ENCODE measurements at places on chromosomes 6 and 20.
A peak's percentile ranks its signal among the peaks of the same experiment; 100 is the strongest.

DNA sequence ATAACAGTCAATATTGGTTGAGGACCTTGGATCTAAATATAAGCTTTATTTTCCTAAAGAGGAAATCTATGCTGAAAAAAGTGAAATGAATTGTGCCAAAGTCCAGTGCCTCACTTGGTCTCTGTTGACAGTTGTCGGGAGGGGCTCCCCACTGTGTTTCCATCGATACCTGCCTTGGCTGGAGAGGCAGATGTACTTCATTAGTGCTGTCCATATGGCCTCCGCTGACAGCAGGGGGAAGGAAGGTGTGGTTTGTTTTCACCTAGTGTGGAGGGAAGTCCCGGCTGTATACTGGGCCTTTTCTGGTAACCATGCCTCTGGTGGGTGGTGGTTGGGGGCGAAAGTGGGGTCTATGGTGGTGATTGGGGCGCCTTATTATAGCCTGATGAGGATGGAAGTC is 42.7 kb downstream of the CD2AP start:
- H3K36me3 ChIP-seq, result no peaks in the 10 kb centered on the region
- peak overlapping the region; percentile 46 for H3K27ac ChIP-seq
- DNase-seq, result peak; percentile 23
- peaks cover 64% of the 10 kb centered on the region for H3K4me1 ChIP-seq
- no peaks in the 10 kb centered on the region for H3K27me3 ChIP-seq

DNA sequence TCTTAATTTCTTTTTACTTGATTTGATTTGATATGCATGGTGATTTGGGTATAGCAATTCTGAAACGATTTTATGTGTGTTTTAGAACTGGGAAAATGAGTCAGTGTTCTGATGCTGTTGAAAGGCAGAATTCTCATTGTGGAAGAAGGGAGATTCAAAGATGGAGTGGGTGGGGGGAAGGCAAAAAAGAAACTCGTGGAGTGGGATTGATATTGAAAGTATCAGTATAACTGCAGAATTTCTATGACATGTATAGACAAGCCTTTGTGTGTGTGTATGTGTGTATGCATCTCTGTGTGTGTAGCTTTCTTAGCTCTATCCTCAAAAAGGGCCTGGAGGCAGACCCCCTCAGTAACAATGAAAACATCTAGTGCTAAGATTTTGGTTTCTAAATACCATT is 184.3 kb upstream of the OLIG3 start:
- H3K27me3 ChIP-seq, result no peaks in the 10 kb centered on the region
- H3K36me3 ChIP-seq, result no peaks in the 10 kb centered on the region
- H3K27ac ChIP-seq, result no peak overlapping the region

DNA sequence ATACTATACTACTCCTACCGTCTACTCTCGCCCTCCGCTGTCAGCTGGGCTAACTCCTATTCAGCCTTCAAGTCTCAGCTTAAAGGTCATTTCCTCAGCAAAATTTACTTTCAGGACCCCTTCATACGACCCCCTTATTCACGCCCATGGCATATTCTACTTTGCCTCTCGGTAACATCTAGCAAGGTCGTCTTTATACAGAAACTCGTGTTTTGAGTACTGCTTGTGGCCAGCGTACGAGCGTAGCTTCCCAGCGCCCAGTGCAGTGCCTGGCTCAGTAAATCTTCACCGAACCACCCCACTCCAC is 546 bp downstream of the CRNKL1 start:
- peaks cover 2% of the 10 kb centered on the region for H3K4me1 ChIP-seq
- peak overlapping the region; percentile 99 for H3K27ac ChIP-seq
- H3K4me3 ChIP-seq, result peak overlapping the region; percentile 98

DNA sequence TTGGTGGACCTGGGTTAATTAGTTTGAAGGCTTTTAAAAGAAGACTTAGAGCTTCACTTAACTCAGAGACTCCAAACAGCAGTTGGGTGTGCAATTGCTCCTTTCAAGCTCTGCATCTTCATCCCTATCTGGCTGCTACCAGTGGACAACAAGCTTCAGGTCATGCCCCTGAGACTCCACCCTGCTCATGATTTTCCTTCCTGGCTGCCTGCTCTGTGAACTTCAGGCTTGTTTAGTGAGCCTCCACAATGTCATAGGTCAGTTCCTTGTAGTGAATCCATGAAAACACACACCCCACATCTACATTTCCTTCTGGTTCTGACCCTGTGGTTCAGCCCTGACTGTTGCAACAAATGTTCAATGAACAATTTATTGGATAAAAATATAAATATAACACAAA is 61.1 kb upstream of the MARCKS start:
- H3K36me3 ChIP-seq, result no peaks in the 10 kb centered on the region
- no peaks in the 10 kb centered on the region for H3K27me3 ChIP-seq
- H3K4me3 ChIP-seq, result no peak overlapping the region
- DNase-seq, result no peak
- H3K4me1 ChIP-seq, result no peaks in the 10 kb centered on the region
- no peak overlapping the region for H3K27ac ChIP-seq

DNA sequence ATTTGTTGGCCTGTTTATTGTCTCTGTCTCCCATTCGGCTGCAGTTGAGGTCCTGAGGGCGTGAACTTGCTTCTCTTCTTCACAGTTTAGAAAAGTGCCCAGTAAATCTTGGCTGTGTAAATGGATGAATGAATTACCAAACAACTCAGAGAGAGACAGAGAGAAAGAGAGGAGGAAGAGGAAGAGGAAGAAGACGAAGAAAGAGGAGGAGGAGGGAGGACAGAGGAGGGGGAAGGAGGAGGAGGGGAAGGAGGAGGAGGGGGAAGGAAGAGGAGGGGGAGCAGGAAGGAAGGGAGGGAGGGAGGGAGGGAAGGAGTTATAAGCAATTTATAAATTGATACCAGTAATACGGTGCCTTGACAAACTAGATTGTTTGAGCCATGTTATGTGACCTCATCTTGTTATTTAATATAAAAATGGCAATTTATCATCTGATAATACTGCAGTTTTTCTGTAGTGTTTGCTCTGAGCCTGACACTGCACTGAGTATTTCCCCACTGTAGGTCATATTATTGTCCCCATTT is 18.7 kb downstream of the HCK start:
- H3K4me1 ChIP-seq, result peaks cover 9% of the 10 kb centered on the region
- DNase-seq, result no peak
- H3K27me3 ChIP-seq, result no peaks in the 10 kb centered on the region

DNA sequence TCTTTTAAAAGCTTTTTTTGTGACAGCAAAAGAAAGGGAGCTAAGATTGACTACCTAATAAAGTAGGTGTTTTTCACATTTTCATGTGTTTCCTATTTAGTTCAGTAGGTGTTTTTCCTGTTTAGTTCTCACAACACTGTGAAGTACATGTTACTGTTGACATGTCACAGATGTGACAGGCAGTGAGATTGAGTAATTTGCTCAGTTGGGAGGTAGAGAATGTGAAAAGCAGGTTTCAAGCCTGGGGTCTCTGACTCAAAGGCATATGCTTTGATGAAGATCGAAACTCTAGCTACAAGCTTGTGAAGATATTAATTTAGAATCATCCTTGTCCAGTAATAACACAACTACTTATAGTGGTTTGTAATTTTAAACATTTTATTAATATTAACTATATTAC is 43.1 kb downstream of the SLX4IP start:
- no peak overlapping the region for H3K27ac ChIP-seq
- H3K4me1 ChIP-seq, result peaks cover 32% of the 10 kb centered on the region
- no peak overlapping the region for H3K4me3 ChIP-seq

DNA sequence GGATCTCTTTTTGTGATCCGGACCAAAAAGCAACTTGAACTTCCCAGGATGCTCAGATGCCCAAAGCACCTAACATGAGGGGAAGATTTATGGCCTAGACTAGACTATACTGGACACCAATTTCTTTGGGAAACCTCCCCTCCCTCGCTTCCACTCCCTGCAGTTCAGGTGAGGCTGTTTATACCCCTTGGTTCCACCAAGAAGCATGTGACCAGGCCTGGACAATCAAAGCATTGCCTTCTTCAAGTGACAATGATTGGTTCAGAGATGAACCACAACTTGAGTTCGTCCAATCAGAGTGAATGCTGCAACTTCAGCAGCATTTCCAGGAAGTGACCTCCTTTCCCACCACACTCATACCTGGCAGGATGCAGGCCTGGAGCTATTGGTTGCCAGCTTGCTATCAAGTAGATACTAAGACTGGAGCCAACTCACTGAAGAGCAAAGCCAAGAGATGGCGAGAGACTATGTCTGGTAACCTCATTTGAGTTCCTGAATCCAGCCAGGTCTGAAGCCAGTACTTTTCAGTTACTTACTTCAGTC is 45.6 kb upstream of the SLC9A8 start:
- H3K27me3 ChIP-seq, result peaks cover 8% of the 10 kb centered on the region
- peak overlapping the region; percentile 14 for H3K4me3 ChIP-seq
- H3K36me3 ChIP-seq, result peaks cover 18% of the 10 kb centered on the region
- peaks cover 66% of the 10 kb centered on the region for H3K4me1 ChIP-seq

GRCh38 chr6:145067430-145067829 is 667.9 kb downstream of the EPM2A start:
- no peak overlapping the region for H3K27ac ChIP-seq
- no peak overlapping the region for H3K4me3 ChIP-seq
- no peaks in the 10 kb centered on the region for H3K4me1 ChIP-seq
- no peaks in the 10 kb centered on the region for H3K36me3 ChIP-seq

DNA sequence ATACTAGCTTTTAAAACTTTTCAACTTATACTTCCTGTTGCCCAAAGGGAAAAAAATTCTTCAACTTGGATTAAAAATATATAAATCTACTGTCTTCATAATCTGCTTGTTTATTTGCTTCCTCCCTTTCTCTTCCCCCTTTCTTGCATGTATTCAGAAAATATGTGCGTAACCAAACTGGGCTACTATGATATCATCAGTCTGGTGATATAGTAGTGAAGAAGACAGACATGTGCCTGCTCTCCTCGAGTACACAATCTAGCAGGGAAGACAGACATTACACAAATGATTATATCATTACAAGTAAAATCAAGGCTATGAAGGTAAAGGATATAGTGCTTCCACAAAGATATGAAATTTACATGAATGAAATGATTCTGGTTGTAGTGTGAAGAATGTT is 31.0 kb downstream of the IBTK start:
- H3K27ac ChIP-seq, result no peak overlapping the region
- H3K4me3 ChIP-seq, result no peak overlapping the region
- H3K4me1 ChIP-seq, result no peaks in the 10 kb centered on the region
- DNase-seq, result no peak

- no peaks in the 10 kb centered on the region for H3K4me1 ChIP-seq
- H3K27ac ChIP-seq, result no peak overlapping the region
- H3K36me3 ChIP-seq, result no peaks in the 10 kb centered on the region
- no peak for DNase-seq
- no peak overlapping the region for H3K4me3 ChIP-seq
These were observed 833.6 kb upstream of the FLRT3 start for GRCh38 chr20:15171016-15171415.

DNA sequence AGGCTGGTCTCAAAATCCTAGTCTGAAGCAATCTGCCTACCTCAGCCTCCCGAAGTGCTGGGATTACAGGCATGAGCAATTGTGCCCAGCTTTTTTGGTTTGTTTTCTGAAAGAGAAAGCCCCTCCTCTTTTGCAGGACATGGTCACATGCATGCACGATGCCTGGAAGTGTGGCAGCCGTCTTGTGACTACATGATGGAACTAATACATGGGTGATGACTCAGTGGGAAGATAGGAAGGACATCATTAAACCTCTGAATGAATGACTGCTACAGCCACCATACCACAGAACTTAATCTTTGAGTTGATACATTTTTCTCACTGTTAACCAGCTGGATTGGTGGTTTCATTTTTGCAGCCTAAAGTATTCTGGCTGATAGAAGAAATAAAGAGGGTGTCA is 13.4 kb upstream of the CTNNBL1 start:
- H3K36me3 ChIP-seq, result no peaks in the 10 kb centered on the region
- H3K27ac ChIP-seq, result no peak overlapping the region
- no peak for DNase-seq
- peaks cover 9% of the 10 kb centered on the region for H3K27me3 ChIP-seq
- H3K4me3 ChIP-seq, result no peak overlapping the region

DNA sequence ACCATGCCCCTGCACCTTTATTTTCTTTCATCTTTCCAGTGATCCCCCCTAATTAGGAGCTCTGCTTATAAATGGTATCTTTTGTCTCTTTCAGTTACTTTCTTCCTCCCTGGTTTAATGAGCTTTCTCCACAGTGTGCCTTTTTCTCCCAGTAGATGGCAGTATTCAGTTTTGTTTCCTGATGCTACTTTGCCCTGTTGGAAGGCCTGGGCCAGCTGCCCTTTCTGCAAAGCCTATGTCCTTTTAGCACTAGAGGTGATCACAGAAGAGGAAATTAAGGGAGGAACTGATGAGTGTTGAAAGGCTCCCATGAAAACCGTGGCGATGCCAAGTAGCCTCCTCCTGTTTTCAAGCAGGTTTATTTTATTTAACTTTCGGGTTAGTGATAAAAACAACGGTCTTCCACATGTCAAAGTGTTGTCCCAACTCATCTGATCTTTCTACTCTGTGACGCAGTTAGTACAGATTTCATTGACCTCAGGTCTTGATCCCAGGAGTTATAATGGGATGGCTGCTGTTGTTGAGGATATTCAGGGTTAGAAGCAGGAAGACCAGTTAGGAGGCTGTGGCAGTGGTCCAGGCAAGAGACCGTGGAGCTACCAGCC is 184.2 kb upstream of the BMP2 start:
- no peaks in the 10 kb centered on the region for H3K36me3 ChIP-seq
- no peak overlapping the region for H3K4me3 ChIP-seq
- peak; percentile 36 for DNase-seq
- peaks cover 7% of the 10 kb centered on the region for H3K4me1 ChIP-seq

DNA sequence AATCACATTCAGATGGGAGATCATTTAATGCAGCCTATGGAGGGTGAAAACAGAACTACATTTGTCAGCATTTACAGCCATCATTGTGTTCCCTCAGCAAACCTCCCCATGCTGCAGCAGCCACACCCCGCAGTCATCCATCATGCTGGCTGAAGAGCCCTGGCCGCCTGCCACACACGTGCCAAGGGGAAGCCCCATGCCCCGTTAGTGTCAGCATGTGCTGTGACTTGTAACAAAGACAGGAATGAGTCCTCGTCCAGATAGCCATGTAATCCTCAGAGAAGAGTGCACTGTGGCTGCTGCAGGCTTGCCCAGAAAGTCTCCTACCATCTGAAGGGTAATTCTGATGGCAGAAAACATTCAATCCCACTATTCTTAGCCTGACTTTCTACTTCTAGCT is 1097.8 kb downstream of the KIF16B start:
- no peak overlapping the region for H3K27ac ChIP-seq
- no peaks in the 10 kb centered on the region for H3K27me3 ChIP-seq
- H3K4me1 ChIP-seq, result 0 out of 2 replicates have a peak, but pooled peaks cover 2% of the 10 kb centered on the region
- H3K4me3 ChIP-seq, result no peak overlapping the region
- no peaks in the 10 kb centered on the region for H3K36me3 ChIP-seq
- DNase-seq, result no peak

- H3K27ac ChIP-seq, result no peak overlapping the region
- DNase-seq, result no peak
- no peaks in the 10 kb centered on the region for H3K36me3 ChIP-seq
- H3K4me1 ChIP-seq, result peaks cover 7% of the 10 kb centered on the region
- no peaks in the 10 kb centered on the region for H3K27me3 ChIP-seq
- H3K4me3 ChIP-seq, result no peak overlapping the region
These were observed 80.3 kb downstream of the NDUFAF5 start for GRCh38 chr20:13865156-13865555.

- H3K4me3 ChIP-seq, result no peak overlapping the region
- H3K36me3 ChIP-seq, result peaks cover 4% of the 10 kb centered on the region
- no peaks in the 10 kb centered on the region for H3K27me3 ChIP-seq
- peaks cover 58% of the 10 kb centered on the region for H3K4me1 ChIP-seq
These were observed 265.0 kb downstream of the ADGRG6 start for GRCh38 chr6:142566628-142567396.

Measured in WTC11 (cell line).